Glutamatergic neuron (in vitro differentiated cells): ENCODE measurements at places on chromosomes 3 and 15. TPM values are rescaled to one million over a fixed set of nuclear protein-coding genes. Genes with fewer than 3 reads are reported as not detected.

GRCh38 chr15:95770196-95770595, 560.3 kb upstream of the NR2F2 start:
- H3K4me1 ChIP-seq, result no peaks in the 10 kb centered on the region
- H3K36me3 ChIP-seq, result no peaks in the 10 kb centered on the region
- H3K27me3 ChIP-seq, result no peaks in the 10 kb centered on the region
- H3K27ac ChIP-seq, result no peak overlapping the region

- no peak overlapping the region for H3K4me3 ChIP-seq
- no peak overlapping the region for H3K27ac ChIP-seq
- peaks cover 8% of the 10 kb centered on the region for H3K36me3 ChIP-seq
- H3K4me1 ChIP-seq, result peaks cover 3% of the 10 kb centered on the region
These were observed 44.7 kb downstream of the RORA start for GRCh38 chr15:61184431-61184830.

DNA sequence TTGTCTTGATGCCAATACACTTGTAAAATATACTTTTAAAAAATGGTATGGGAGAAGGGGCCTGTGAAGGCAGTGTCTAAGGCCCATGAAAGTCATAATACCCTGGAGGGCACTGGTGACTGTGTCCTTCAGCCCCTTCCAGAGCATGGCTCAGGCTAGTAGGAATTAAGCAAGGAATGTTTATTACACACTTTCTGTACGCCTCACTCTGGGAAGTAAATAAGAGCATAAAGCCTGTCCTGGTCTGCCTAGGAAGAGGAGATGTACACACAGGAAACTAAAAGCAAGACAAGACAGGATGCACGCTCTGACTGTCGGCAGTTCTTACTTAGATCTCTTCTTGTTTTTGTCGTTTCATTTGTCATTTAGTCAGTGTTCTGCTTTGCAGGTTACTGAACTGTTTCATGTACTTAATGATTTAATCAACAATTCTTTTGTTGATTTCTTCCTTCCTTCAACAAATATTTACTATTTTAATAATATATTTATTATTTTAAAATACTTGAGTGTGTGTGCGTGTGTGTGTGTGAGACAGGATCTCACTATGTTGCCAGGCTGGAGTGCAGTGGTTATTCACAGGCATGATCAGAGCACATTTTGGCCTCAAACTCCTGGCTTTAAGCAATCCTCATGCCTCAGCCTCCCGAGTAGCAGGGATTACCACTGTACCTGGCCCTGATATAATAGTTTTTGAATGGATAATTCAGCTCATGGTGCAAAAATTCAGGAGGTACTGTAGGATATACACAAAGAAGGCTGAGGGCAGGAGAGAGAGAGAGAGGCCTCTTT, 9.0 kb upstream of the SMAD6 start:
- DNase-seq, result no peak
- no peaks in the 10 kb centered on the region for H3K4me1 ChIP-seq
- peaks cover 2% of the 10 kb centered on the region for H3K27me3 ChIP-seq
- no peak overlapping the region for H3K27ac ChIP-seq

DNA sequence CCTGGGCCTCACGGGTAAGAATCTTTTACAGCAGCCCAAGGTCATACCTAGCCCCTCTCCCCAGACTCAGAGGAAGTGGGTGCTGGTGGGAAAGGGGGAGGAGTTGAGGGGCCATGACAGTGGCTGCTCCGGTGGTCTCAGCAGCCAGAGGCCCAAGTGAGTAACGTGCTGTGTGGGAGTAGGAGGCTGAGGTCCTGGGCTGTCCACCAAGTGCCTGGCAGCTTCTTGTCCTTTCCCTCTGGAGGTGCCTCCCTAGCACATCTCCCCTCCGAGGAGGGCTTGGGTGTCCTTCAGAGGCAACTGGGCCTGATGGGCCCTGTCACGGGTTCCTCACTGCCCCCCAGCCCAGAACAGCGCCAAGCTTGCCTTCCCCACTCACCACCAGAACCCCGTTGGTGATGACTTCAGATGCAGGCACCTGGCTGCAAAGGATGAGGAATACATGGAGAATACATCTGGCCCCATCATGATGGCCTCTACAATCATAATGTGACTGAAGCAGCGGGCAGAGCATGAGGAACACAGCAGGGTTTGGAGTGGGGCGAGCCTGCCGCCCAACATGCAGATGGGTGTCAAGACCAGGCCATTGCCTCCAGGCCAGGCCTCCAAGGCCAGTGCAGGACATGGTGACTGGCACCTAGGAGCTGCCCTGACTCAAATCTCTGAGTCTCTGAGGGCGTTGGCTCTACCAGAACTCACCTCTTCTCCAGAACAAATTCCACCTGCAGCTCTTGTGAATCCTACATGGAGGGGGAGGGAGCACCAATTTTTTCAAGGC, 3.3 kb downstream of the PLA2G4F start:
- DNase-seq, result no peak
- no peaks in the 10 kb centered on the region for H3K36me3 ChIP-seq
- no peak overlapping the region for H3K27ac ChIP-seq
- no peaks in the 10 kb centered on the region for H3K4me1 ChIP-seq
- no peak overlapping the region for H3K4me3 ChIP-seq

DNA sequence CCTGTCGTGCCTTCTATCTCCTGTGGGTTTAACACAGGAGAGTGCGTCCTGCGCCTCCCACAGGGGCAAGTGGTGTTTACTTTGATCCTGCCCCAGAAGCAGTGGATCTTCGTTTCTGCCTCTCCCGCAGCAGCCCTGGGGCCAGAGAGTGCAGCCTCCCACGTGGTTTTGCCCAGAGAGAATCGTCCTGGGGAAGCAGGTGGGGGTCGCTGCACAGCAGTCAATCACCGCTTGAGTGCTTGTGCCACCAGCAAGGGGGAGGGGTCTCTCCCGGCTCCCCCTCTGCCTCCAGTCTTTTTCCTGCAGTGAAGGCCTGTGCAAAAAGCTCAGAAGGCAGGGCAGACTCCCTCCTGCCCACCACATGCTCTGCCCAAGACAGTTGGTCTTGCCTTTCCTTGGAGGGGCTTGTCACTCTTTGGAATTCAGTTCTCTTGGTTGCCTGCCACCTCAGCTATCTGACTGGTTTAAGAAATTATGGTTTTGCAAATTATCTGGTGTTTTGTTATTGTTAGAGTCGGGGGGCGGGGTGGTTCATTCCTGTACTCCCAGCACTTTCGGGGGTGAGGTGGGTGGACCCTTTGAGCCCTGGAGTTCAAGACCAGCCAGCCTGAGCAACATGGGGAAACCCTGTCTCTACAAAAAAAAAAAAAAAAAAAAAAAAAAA, 26.9 kb downstream of the STOML1 start:
- peak; percentile 76 for DNase-seq
- peak overlapping the region; percentile 89 for H3K27ac ChIP-seq
- H3K27me3 ChIP-seq, result no peaks in the 10 kb centered on the region
- H3K36me3 ChIP-seq, result no peaks in the 10 kb centered on the region

DNA sequence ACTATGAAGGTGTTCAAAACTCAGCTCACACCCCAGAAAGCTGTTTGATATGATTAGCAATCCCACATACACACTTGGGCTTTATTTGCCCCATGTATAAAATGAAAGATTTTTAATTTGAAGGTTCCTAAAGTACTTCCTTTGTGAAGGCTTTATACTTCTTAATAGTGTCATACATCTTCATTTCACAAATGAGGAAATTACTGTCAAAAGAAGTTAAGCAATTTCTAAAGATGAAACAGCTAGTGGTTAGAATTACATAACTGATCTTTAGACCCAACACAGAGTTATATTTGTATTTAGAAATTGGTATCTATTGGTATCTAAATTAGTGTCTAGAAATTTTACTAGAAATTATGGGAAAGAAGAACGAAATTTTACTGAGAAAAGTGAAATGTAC, 7.1 kb downstream of the CD200R1 start:
- no peak for DNase-seq
- H3K27me3 ChIP-seq, result peaks cover 4% of the 10 kb centered on the region
- no peaks in the 10 kb centered on the region for H3K4me1 ChIP-seq
- H3K27ac ChIP-seq, result no peak overlapping the region
- H3K36me3 ChIP-seq, result peaks cover 15% of the 10 kb centered on the region

Gene ATP8B4
- not detected for total RNA-seq

Gene UCN2
- total RNA-seq, result 4.3 TPM
